Fibroblast of the aortic adventitia (primary cell): ENCODE measurements at places on chromosomes 2 and 18. TPM values are rescaled to one million over a fixed set of nuclear protein-coding genes. Genes with fewer than 3 reads are reported as not detected.

IRS1 gene
- 8.2 and 29.7 TPM in 2 replicates for total RNA-seq

DTNB gene
- total RNA-seq, result 4.1 and 11.7 TPM in 2 replicates

DNA sequence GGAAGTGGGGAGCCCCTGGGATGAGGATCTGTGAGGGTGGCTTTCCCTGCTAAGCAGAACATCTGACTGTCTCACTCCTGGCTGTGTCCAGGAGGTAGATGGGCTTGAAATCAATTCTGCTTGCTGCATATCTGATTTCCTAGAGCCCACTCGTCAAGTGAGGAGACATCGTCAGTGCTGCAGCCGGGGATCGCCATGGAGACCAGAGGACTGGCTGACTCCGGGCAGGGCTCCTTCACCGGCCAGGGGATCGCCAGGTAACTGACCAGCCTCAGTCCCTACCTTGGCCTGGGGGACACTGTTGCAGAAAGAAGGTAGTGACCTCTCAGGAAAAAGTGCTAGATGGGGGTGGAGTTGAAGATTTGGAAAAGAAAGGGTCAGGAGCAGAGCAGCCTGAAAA lies 31.3 kb downstream of the CNGA3 start:
- no peak for DNase-seq

DNA sequence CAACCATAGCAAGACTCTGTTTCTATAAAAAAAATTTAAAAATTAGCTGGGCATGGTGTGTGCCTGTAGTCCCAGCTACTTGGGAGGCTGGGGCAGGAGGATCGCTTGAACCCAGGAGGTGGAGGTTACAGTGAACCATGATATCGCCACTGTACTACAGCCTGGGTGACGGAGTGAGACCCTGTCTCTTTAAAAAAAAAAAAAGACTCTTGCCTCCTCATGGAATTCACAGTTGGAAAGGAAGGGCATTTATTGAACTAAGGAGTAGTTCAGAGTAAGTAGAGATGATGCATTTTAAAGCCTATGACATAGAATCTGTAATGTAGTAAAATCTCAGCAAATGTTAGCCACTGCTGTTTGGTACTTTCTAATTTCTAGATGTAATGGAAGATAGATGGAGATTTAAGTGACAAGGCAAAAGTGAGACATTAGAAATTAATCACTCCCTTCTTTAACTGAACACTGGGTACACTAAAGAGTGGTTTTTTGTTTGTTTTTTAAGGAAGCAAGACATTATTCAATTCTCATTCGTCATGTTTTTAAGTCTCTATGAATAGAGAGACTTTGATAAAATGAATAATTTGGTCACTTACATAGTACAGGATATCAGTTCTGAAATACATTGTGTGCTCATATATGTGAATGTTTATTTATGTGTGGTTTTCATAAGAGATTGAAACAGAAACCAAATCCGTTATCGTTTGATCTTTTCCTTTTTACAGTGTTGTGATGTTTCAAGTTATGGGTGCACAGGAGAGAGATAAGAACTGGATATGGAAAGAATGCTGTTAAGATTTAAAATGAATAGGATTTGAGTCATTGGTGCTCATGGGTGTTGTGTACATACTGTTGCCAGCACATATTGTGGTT lies 186.1 kb upstream of the STON1 start:
- peak; percentile 95 for DNase-seq

DNA sequence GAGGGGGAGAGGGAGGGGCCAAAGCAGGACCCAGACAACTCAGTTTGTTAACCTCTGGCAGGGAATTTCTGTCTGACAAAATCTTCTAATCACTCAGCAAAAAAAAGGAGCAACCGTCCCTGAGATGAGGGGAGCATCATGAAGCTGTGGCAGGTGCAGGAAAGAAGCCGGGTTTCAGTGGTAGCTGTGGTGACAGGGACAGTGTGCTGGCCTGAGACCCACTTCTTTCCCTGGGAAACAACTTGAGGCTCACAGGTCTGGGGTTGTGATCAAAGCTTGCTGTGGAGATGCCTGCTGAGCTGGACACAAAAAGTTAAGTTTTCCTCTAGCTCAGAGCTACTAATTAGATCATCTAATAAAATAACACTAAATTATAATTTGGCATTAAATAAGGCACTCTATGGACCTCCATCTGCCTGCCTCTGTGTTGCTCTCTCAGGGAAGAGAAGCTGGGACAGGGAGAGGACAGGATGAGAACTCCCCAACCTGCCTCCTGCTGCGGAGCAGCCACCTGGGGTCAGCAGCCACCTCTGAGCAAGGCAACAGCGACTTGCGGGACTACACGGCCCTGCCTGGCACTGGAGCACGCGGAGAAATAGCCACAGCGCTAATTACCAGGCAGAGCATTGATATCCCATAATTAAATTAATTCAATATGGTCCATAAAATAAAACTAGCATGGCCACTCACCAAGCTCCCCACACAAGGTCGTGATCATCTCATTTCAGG lies 104.6 kb upstream of the TEX51 start:
- no peak for DNase-seq

DNA sequence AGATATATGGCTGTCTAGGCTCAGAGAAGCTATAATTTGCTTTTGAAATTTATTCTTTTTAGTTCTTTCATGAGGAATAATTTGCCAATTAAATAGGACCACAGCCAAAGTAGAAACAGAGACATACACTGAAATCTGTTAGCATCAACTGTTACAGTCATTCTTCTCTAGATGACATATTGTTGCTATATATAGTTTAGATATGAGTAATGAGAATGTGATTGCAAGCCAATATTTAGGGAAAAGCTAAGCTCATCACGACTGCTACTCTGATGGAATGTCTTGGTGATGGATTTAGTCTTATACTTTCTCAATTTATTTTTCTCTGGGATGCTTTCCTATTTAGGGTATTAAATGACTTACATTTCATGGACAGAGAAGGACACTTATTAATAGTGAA lies 259.1 kb downstream of the LNPK start:
- DNase-seq, result peak; percentile 13

GRCh38 chr2:42754776-42755140 lies 9.2 kb downstream of the OXER1 start:
- peak; percentile 16 for DNase-seq

- peak; percentile 95 for DNase-seq
Observed at GRCh38 chr2:230408244-230408842, 7.7 kb upstream of the SP100 start.

DNA sequence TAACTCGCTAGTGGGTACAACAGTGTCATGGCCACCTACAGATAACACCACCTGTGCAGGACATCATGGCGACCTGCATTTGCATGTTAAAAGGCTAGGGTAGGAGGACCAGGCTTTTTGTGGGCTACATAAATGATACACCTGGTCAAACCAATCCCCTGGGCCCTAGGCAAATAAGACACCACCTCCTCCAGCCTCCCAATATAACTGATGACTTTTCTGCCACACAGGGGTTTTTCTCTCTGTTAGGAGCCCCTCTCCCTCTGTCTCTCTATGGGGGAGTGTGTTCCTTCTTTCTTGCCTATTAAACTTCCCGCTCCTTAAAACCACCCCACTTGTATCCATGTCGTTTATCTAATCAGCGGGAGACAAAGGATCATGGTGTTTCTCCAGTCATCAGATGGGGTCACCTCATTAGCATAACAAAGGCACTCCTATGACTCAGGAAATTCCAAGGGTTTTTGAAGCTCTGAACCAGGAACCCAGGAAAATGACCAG lies 10.8 kb upstream of the BUB1 start:
- DNase-seq, result no peak

DNA sequence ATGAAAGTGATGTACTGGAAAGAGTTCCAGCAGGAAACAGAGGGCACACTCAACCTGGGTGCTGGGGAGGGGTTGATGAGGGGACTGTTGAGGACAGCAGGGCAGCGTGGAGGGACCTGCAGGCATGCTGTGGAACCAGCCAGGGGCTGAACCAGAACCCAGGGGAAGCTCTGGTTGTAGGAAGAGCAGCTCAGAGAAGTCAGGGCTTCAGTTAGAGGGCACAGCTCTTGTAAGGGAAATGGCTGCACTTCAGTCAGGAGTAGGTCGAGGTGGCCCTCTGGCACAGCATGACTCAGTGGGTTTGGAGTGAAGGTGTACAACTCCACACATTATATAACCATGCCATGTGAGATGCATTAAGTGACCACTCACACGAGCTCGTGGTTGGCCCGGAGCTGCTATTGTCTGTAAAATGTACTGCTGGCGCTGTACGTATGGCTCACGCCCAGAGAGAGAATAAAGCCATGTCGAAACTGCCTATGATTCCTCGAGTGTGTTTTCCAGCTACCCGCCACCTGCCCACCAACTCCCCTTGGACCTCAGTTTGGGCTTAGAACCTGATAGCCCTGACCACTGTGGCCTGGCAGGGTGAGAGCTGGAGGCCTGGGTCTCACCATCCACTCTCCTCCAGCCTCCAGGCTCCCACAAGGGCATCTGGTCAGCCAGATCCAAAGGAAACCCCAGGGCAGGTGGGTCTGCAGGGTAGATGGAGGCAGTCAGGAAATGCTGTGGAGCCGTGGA lies 136.5 kb upstream of the HS6ST1 start:
- DNase-seq, result no peak

- no peak for DNase-seq
Observed at GRCh38 chr2:169976335-169976851, 149.1 kb downstream of the UBR3 start.

GRCh38 chr2:172905937-172906811 lies 169.5 kb upstream of the MAP3K20 start:
- peak; percentile 7 for DNase-seq

DNA sequence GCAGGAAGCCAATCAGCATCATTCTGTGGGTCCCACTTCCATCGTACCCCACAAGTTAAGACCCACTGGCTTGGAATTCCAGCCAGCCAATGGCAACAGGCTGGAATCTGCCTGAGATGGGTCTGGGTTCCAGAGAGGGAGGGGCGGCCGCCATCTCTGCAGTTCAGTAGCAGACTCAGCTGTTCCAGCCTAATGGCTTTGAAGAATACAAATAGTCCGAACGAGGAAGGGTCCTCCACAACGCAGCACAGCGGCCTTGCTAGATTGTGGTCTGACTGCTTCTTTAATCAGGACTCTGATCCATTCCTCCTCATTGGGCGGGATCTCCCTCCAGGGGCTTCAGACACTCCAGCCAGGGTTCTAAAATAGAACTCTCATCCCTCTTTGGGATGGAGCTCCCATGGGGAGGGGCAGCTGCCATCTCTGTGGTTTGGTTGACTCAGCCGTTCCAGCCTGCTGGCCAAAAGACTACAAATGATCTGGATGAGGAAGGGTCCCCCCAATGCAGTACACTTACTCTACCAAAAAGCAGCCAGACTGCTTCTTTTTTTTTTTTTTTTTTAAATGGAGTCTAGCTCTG lies 42.7 kb upstream of the PAIP2B start:
- DNase-seq, result no peak

DNA sequence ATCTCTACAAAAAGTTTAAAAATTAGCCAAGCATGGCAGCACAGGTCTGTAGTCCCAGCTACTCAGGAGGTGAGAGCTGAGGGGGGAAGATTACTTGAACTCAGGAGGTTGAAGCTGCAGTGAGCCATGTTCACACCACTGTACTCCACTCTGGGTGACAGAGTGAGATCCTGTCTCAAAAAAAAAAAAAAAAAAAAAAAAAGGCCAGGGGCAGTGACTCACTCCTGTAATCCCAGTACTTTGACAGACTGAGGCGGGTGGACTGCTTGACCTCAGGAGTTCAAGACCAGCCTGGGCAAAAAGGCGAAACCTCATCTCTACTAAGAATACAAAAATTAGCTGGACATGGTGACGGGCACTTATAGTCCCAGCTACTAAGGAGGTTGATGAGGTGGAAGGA lies 37.0 kb downstream of the PUM2 start:
- no peak for DNase-seq

GRCh38 chr2:67037655-67038054 lies 359.5 kb upstream of the ETAA1 start:
- no peak for DNase-seq

- DNase-seq, result no peak
Observed at GRCh38 chr2:51111532-51111931, 79.6 kb upstream of the NRXN1 start.

DNA sequence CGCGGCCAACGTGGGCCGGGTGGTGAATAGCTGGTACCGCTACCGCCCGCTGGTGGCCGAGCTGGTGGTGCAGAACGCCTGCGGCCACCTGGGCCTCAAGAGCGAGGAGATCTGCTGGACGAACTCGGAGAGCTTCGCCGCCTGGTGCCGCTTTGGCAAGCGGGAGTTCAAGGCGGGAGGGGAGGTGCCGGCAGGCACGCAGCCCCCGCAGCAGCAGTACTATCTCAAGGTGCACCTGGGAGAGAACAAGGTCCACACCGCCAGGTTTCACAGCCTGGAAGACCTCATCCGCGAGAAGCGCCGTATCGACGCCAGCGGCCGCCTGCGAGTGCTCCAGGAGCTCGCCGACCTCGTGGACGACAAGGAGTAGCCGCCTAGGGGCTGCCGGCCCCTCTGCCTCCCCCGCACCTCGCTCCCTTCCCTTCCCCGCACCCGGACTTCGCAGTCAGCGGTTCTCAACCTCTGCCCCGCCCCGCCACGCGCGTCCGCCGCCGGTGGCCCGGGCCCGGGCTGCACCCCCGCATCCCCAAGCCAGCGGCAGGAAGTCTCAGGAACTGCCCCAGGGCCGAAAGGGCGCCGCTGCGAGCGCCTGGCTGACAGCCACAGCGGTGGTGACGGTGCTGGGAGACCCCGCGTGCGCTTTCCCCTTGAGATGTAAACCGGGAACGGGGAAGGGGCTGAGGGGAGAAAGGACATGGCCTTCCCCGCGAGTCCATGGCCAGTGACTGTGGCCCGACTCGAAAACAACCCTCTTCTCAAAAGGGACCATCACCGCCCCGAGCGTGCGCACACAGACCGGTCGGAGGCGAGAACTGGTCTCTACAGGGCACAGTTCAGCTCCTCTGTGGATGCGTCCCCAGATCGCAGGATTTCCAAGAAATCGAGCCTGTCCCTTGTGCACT lies 2.2 kb downstream of the LRATD1 start:
- peak; percentile 22 for DNase-seq

DNA sequence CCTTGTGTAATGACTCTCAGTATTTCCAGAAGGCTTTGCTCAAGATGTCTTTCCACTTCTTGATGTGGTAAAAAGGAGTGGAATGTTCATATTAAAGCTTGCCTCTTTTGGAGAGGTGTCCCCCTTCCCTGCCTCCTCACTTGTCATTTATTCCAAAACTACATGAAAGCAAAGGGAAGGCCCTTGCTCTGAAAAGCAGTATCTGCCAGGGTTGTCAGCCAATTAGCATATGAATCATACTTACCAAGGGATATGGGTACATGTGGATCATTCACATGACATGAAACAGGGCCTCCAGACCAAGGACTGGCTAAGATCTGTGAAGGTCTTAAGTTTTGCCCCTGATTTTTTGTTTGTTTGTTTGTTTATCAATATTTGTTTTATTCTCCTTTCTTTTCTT lies 31.3 kb downstream of the ANXA4 start:
- peak; percentile 65 for DNase-seq

- no peak for DNase-seq
Observed at GRCh38 chr2:191128172-191128910, 22.5 kb downstream of the STAT4 start.

- DNase-seq, result no peak
Observed at GRCh38 chr2:211328126-211328525, 771.7 kb downstream of the CPS1 start.
